ENCODE measurements at places on chromosomes 2 and 18.

DNA sequence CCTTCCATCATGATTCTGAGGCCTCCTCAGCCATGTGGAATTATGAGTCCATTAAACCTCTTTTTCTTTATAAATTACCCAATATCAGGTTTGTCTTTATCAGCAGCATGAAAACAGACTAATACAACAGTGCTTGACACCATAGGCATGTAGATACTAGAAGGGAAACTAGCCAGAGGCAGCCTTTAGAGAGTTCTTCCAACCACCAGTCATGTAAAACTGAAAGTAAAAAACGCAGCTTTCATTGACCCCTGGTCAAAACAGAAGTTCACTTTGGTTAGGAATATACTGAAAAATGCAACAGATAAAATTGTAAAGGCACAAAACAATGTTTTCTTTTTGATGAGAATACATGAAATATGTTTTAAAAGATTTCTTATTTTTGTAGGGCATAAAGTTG, 122.8 kb upstream of the L3MBTL4 start:
- no peak for DNase-seq

GRCh38 chr2:42859006-42859552, 66.7 kb upstream of the HAAO start:
- peak; percentile 38 for DNase-seq

DNA sequence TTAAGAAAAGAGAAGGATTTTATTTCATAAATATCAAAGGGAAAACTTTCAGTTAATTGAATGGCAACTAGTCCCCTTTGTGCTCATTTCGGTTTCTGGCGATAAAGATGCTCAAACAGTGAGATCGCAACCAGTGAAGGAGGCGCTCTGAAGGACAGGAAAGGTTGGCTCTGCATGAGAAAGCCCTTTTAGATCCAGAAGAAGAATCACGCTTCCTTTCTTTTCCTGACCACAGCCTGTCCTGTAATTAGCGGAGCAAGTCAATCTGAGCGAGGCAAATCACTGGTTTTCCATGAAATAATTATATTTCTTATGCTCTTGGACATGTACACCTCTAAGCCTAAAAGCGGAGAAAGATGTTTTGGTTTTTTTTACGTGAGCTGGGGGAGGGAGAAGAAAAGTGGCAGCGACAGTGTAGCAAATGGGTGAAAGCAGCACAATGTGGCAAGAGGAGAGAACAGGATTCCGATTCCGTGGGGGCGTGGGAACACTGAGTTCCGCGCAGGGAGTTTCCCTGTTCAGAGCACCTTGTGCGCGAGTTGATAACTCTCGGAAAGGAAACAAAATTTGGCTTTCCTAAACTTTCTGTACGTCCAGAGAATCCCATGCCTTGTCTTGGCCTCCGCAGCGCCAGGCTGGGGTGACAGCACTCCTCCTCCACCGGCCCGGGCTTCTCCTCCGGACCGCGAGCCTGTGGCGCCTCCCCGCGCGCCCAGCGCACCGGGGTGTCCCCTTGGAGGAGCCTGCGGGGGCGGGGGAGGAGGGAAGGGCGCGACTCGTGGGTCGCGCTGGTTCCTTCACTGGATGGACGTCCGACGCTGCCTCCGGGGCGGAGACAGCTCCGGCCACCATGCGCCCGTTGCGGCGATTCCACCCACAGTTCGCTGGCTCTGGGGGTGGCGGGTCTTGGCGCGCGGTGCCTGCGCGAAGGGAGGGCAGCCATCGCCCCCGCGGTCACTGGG, 620 bp upstream of the SLC9A2 start:
- DNase-seq: no peak

DNA sequence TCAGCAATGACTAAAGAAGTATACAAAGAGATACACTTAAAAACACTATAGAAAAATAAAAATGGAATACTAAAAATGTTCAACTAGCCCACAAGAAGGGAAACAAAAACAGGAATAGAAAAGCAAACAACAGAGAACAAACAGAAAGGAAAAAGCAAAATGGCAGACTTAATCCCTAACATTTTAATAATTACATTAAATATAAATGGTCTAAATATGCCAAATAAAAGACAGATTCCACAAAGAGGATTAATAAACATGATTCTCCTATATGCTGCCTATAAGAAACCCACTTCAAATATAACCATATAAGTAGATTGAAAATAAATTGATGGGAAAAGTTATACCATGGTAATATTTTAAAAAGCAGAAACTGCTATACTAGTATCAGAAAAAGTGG, 83.5 kb upstream of the GPR45 start:
- no peak for DNase-seq

DNA sequence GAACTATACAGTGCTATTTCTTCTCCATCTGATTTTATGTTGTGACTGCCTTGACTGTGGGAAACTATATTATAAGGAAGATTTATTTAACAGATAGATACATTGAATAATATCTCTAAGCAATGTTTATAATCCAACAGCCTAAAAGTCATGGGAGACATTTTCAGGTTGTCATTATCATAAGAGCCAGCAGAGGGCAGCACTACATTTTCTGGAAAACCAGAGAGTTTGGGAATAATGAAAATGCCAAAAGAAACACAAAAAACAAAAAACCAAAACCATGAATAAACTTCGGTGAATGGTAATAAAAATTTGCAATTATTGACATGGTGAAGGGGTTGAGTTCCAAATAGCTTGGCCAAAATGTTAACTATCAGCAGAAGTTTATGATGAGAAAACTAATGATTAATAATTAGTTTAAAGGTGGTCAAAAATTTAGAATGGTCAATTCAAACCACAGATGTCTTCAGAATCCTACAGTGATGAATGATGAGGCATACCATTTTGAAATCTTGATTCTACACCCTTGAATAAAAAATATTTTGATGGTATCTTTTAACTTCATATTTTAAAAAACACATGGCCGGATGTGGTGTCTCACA, 4.7 kb downstream of the EEF1B2 start:
- no peak for DNase-seq

GRCh38 chr18:62341473-62341872, 16.4 kb downstream of the TNFRSF11A start:
- DNase-seq: no peak

GRCh38 chr2:81158505-81158904, 854.0 kb upstream of the LRRTM1 start:
- DNase-seq: no peak

- no peak for DNase-seq
These were observed 337.0 kb downstream of the RAD51AP2 start for GRCh38 chr2:17181051-17181752.

DNA sequence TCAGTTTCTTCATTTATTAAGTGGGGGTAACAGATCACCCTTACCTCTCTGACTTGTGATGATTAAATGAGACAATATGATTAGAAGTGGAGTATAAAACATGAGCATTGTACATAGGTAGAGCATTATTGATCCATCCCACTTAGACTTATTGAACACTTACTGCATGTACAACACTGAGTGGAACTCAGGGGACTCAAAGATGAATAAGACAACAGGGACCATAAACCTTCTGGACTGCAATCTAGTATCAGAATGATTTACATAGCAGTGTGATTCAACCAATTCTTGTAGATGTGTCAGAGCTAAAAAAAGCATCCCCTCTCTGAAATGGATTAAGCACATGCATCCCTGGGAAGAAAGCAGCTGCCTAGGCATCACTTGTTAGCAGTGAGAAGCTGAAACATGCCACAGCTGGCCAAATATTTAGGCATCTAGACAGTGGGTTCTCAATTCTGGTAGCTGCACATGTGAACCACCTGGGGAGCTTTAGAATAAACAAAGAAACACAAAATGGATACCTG, 111.5 kb downstream of the CYRIA start:
- no peak for DNase-seq

DNA sequence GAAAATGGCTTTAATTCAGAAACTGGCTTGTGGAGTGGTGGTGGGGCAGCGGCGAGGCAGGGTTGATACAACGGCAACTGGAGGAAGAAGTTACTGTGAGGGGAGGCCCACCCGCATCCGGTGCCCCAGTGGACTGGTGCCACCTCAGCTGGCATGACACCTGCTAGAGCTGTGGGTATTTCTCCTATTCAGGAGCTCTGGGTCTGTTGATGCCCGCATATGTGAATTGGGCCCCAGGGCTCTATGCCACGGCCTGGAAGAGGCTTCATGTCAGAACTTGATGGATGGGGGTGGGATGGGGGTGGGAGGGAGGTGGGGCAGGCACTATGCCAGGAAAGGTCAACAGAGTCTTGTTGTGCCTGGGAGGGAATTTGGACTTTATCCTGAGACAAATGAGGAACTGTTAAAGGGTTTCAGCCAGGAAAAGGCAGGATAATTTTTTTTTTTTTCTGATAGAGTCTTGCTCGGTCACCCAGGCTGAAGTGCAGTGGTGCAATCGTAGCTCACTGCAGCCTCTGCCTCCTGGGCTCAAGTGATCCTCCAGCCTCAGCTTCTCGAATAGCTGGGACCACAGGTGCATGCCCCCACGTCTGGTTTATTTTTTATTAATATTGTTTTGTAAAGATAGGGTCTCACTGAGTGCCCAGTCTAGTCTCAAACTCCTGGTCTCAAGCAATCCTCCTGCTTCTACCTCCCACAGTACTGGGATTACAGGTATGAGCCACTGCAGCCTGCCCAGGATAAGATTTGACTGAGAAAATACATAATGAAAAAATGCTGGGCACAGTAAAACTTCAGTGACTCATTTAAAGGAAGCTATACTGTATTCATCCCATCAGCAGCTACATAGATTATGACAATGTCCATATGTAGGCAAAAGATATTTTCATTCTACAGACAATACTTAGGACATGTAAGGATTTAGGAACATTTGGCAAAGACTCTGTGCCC, 52.6 kb downstream of the SH2D6 start:
- no peak for DNase-seq

- no peak for DNase-seq
These were observed 249.2 kb upstream of the SLC39A10 start for GRCh38 chr2:195407783-195408182.

GRCh38 chr2:60311524-60311923, 241.9 kb downstream of the BCL11A start:
- DNase-seq: no peak

DNA sequence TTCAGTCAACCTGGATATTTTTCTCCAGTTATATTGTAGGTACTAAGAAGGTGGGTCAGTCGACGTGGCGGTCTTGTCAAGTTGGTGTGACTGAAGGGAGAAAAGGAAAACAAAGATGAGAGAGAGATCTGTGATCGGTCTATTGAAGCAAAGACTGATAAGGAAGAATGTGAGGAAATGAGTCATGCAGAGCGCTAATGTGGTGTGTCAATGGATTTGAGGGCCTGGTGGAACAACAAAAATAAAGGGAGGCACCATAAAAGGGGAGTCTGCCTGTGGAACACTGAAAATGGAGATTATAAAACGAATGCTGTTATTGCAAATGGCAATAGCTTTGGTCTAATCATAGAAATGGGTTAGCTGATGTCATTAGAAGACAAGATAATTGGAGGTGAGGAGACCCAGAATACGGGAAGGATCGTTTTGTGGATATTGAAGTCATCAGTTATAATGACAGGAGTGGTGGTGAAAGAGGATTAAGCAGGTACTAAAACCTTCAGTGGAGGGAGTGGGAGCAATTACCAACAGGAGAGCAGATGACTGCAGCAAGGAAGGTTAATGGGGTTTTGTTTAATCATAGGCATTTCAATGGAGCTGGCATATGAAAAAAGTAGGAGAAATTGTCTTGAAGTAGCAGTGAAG, 599.1 kb upstream of the FSHR start:
- no peak for DNase-seq

- no peak for DNase-seq
These were observed 20.4 kb downstream of the RBKS start for GRCh38 chr2:27869763-27870162.

GRCh38 chr2:162113088-162113775, 38.8 kb downstream of the GCG start:
- DNase-seq: no peak

GRCh38 chr2:47221946-47222345, 66.8 kb upstream of the STPG4 start:
- DNase-seq: no peak

- DNase-seq: no peak
These were observed 44.6 kb downstream of the SMAD4 start for GRCh38 chr18:51074605-51075004.
